Progenitor cell of endocrine pancreas (in vitro differentiated cells): ENCODE measurements at places on chromosomes 7 and 10.
A peak's percentile ranks its signal among the peaks of the same experiment; 100 is the strongest.

DNA sequence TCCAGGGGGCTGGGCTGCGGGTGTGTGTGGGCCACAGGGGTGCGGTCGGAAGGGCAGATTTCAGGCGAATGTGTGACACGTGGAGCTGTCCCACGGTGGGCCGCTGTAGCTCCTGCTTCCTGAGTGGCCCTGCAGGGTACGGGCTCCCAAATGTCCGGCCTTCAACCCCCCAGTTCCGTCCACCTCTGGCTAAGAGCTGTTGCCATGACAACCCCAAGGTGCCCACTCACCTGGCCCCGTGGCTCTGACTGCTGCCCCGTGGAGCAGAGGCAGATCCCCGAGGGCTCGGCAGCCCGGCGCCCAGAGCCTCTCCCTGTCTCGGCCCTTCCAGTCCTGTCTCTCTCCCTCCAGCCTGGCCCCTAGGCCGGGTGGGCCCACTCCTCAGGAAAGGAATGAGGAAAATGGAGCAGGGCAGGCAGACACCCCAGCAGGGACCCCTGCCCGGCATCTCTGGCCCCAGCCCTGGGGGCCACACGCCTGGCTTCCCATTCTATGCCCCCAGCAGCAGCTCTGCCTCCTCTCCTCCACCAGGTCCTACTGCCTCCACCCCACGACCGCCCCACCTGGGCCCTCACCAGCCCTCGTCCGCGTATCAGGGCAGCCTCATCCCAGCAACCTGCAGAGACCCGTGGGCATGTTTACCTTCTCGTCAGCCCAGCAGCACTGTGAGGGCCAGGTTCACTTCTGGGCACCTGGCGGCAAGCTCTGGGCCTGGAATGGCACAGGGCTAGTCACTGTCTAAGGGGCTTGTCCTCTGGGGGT, 215.6 kb downstream of the ELFN1 start:
- H3K4me3 ChIP-seq, result no peak overlapping the region
- H3K36me3 ChIP-seq, result peaks cover 8% of the 10 kb centered on the region

DNA sequence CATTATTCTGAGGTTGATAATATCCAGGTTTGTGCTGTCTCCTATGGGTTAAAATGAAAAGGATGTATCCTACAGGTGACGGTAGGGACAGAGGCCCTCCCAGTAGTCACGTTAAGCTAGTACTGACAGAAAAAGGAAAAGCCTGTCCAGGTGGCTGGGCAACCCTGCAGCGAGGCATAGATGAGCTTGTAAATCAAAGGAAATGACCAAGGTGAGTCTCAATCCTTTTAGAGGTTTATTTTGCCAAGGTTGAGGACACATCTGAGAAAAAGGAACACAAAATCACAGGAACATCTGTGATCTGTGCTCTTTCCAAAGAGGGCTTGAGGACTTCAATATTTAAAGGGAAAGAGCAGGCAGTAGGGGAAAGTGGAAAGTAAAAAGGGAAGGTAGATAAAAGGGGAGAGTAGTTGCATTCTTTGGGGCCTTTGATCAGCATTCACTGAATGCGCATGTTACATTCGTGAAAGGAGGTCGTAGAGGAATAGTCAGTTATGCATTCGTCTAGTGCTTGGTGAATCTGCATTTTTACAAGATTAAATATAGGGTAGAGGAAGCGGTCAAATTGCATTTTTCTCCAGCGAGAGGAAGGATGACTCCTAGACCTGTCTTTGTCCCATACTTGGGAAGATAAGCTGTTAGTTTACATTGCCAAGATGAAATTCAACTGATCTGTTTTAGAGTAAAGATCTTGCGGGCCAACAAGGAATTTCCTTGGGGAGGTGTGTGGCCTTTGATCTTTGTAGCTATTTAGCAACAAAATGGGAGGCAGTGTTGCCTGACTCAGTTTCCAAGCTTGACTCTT, 884 bp upstream of the GSTO1 start:
- H3K4me3 ChIP-seq, result peak overlapping the region; percentile 91
- DNase-seq, result no peak

DNA sequence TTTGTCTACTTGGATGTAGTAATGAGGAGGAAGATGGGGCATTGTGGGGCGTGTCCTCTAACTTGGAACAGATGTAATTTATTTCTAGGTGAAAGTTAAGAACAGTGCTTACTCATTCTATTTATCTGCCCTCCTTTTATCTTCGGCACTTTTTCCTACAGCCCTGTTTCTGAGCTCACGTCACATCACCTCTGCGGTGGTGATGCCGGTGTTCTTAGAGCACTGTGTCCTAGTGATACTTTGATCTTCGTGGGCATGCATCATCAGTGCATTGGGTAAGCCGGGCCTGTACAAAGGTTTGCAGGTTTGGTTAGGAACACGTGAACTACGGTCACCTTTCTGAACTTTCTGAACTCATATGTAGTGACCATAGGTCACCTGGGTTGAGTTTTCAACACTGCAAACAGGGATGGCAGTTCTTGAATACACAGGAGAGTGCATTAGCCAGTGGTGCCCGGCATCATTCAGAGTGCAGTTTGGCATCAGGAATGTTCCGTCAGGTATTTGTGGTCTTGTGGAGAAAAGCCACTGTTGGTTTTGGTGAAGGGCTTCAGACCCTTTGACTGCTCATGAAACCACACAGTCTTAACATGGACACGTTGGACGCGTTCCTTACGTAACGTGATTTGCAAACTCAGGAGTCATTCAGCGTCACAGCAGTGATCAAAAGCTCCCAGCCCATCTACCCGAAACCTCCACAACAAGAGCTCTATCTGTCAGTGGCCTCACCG, 5.6 kb downstream of the POR start:
- DNase-seq, result no peak
- peaks cover 5% of the 10 kb centered on the region for H3K36me3 ChIP-seq
- no peak overlapping the region for H3K4me3 ChIP-seq

GRCh38 chr7:29987811-29988317, 1.7 kb downstream of the SCRN1 start:
- DNase-seq, result no peak
- H3K36me3 ChIP-seq, result peaks cover 6% of the 10 kb centered on the region
- H3K4me1 ChIP-seq, result peaks cover 12% of the 10 kb centered on the region
- peak overlapping the region; percentile 93 for H3K27ac ChIP-seq
- H3K27me3 ChIP-seq, result no peaks in the 10 kb centered on the region

DNA sequence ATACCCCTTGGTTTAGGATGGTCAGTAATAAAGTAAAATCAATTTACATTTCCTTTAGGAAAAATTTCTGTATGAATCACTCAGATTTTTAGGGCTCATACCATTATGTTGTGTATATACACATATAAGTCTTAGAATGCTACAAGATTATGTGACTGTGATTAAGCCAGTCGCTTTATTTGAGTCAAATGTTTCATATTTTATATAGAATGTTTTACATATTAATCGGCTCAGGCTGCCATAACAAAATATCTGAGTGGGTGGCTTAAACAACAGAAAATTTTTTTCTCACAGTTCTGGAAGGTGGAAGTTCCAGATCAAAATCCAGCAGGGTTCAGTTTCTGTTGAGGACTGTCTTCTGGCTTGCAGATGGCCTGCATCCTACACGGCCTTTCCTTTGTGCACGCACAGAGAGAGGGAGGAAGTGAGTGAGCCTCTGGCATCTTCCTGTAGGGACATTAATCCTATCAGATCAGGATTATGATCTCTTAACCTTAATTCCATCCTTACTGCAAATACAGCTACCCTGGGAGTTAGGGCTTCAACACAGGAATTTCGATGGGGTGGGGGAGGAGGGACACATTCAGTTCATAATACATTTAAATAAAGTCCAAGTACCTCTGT, 198.0 kb downstream of the PHF14 start:
- no peak overlapping the region for H3K27ac ChIP-seq
- H3K4me3 ChIP-seq, result no peak overlapping the region
- no peaks in the 10 kb centered on the region for H3K4me1 ChIP-seq

DNA sequence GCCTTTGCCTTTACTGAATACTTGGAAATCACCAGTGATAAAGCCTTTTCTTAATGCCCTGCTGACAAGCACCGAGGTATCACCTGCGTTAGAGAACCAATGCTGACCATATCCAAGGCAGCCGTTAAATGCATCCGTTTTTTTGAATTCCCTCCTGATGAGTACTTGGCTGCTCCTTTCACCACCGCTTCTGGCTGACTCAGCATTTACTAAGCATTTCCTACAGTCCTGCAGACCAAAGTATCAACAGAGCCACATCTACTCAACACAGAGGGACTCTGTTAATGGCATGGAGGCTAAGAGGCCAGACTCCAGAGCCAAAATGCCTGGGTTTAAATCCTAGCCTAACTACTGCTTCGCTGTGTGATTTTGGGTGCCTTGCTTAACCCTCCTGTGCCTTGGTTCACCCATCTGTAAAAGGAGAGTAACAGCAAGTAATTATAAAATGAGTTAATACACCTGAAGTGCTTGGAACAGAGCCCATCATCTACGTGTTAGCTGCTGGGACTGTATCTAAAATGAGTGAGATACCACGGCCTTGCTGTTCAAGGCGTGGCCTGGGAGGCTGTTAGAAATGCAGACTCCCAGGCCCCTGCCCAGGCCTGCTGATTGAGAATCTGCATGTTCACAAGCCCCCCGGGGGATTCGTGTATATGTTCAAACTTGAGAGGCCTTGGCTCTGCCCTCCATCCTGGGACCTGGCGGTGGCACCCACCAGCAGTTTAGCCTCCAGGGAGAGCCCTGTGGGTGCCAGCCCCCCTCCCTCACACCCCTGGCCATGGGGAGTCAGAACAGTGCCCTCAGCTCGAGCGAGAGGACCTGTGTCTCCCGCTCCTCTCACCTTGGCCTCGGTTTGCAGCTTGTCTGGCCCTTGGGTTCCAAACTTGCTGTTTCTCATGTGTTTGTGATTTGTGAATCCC, 30.8 kb upstream of the EFCAB10 start:
- no peak for DNase-seq
- no peak overlapping the region for H3K4me3 ChIP-seq
- no peak overlapping the region for H3K27ac ChIP-seq
- peaks cover 9% of the 10 kb centered on the region for H3K36me3 ChIP-seq
- no peaks in the 10 kb centered on the region for H3K4me1 ChIP-seq
- H3K27me3 ChIP-seq, result no peaks in the 10 kb centered on the region

GRCh38 chr10:91624633-91625032, 8.2 kb downstream of the PPP1R3C start:
- H3K4me3 ChIP-seq, result no peak overlapping the region
- DNase-seq, result no peak
- H3K27ac ChIP-seq, result no peak overlapping the region

- no peaks in the 10 kb centered on the region for H3K36me3 ChIP-seq
- H3K27me3 ChIP-seq, result peaks cover 27% of the 10 kb centered on the region
- no peak for DNase-seq
- H3K27ac ChIP-seq, result no peak overlapping the region
- no peak overlapping the region for H3K4me3 ChIP-seq
Measured at GRCh38 chr7:156577645-156578577, 62.7 kb upstream of the RNF32 start.

GRCh38 chr10:46247808-46248569, 38.8 kb upstream of the ANTXRL start:
- peaks cover 1% of the 10 kb centered on the region for H3K4me1 ChIP-seq
- H3K27me3 ChIP-seq, result peaks cover 11% of the 10 kb centered on the region
- no peak overlapping the region for H3K4me3 ChIP-seq
- peak; percentile 18 for DNase-seq

DNA sequence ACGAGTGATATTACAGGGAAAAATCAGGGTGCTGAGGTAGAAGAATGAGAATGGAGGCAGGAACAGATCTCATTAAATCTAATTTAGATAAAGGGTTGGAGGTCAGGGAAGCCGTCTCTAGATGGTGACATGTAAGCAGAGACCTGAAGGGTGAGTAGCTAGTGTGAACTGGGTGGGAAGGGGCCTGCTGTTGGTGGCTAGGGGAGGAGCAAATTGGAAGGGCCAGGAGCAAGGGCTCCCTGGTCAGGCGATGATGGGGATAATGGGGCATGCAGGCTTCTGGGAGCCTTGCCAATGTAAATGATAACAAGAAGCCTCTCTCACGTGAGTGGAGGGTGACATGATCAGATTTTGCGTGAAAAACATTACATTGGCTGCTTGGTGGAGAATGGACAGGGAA, 76.3 kb downstream of the WDFY4 start:
- peaks cover 31% of the 10 kb centered on the region for H3K27me3 ChIP-seq
- DNase-seq, result no peak
- H3K27ac ChIP-seq, result no peak overlapping the region
- H3K36me3 ChIP-seq, result no peaks in the 10 kb centered on the region

DNA sequence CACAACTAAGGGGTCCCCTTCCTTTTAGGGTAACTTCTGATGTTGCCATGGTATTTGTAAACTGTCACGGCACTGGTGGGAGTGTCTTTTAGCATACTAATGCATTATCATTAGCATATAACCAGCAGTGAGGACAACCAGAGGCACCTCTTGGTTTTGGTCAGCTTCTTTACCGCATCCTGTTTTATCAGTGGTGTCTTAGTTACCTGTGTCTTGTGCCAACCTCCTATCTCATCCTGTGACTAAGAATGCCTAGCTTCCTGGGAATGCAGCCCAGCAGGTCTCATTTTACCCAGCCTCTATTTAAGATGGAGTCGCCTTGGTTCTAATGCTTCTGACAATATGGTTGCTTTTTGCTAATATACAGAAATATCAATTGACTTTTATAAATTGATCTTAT, 54.9 kb downstream of the AHCYL2 start:
- no peak for DNase-seq
- no peak overlapping the region for H3K4me3 ChIP-seq
- H3K4me1 ChIP-seq, result peaks cover 2% of the 10 kb centered on the region
- no peaks in the 10 kb centered on the region for H3K27me3 ChIP-seq
- no peak overlapping the region for H3K27ac ChIP-seq

GRCh38 chr7:31419505-31420055, 79.1 kb upstream of the NEUROD6 start:
- no peak overlapping the region for H3K27ac ChIP-seq
- DNase-seq, result no peak
- peaks cover 8% of the 10 kb centered on the region for H3K27me3 ChIP-seq
- no peaks in the 10 kb centered on the region for H3K36me3 ChIP-seq
- no peak overlapping the region for H3K4me3 ChIP-seq

DNA sequence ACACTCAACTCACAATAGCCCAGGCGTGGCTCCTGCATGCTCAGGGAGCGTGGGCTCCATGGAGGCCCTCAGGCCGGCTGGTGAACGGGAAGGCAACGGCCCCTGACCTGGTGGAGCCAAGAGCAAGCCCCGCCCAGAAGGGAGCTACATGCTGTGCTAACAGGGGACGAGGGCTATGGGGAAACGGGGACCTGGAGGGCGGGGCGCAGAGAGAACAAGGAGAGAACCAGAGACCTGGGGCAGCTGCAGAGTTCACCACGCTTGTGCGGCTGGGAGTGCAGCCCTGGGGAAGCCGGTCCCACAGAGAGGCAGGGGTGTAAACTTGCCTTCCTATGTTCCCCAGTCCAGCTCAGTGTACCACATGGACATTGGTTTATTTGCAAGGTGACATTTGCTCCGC, 69.2 kb upstream of the PPP2R2D start:
- H3K4me3 ChIP-seq, result no peak overlapping the region
- DNase-seq, result no peak
- H3K27me3 ChIP-seq, result peaks cover 3% of the 10 kb centered on the region
- H3K4me1 ChIP-seq, result no peaks in the 10 kb centered on the region
- no peaks in the 10 kb centered on the region for H3K36me3 ChIP-seq

GRCh38 chr7:37311355-37311754, 137.3 kb downstream of the ELMO1 start:
- peaks cover 8% of the 10 kb centered on the region for H3K36me3 ChIP-seq
- no peak overlapping the region for H3K27ac ChIP-seq
- peaks cover 5% of the 10 kb centered on the region for H3K4me1 ChIP-seq
- H3K4me3 ChIP-seq, result no peak overlapping the region
- DNase-seq, result no peak

- no peak for DNase-seq
- H3K27me3 ChIP-seq, result peaks cover 2% of the 10 kb centered on the region
- H3K4me1 ChIP-seq, result no peaks in the 10 kb centered on the region
- no peak overlapping the region for H3K27ac ChIP-seq
- no peaks in the 10 kb centered on the region for H3K36me3 ChIP-seq
Measured at GRCh38 chr7:106811472-106811871, 53.6 kb upstream of the PIK3CG start.
